ENCODE measurements at places on chromosomes 16 and 17.

DNA sequence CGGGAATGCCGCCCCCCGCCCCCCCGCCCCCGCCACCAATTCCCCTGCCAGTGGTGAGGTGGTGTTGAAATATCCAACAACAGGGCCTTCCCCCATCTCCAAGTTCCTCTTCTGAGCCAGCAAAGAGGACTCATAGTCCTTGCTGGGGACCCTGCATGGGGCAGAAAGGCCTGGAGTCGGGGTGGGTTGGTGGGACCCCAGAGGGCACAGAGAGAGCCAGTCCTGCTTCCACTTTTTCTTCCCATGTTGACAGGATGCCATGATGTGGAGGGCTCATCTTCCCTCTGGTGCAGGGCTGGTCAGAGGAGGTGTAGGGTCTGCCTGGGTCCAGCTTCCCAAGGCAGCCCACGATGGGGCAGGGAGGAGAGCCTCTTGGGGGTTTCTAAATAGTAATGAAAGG lies 49.0 kb upstream of the PIK3R6 start:
- DNase-seq = no peak

DNA sequence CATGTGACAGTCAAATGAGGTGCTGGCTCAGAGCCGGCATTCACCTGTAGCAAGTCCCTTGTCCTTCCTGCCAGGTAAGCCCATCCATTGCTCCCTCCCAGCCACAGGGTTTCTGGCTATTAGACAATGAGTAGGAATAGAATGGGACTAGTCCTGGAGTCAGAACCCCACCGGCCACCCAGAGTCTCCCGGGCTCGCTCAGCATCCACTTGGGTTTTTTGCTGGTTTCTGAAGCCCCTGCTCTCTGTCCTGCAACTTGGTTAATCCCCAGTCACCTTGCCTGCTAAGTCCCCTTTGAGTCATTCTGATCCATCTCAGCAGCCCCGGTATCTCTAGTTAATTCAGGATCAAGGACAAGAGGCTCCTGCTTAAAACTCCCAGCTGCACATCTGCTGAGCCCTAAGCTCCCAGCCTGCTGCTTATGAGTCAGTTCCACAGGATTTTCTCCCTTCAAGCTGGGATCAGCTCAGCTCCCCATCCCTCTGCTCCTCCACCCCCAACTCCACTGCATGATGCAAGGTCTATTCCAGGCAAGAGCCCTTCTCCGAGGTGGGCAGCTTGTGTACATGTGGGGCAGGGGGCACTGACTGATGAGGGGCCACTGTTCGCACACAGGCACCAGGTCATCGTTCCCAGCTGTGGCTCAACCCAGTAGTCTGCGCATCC lies 19.9 kb upstream of the MRPS23 start:
- DNase-seq = no peak

DNA sequence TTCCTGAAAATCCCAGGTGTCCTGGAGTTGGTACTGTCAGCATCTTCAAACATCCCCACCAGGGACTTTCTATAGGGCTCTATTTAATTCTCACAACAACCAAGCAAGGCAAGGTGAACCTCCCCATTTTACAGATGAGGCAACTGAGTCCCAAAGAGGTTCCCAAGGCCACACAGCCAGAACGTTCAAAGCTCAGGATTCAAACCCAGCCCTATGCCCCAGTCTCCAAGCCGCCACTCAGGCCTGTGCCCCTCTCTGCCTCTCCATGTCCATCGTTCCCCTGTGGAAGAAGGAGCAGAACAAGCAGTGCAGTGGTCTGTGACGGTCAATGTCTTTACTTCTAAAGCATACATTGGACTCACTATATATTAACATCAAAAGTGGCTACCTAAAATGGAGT lies 6.1 kb downstream of the ZNF319 start:
- no peak for DNase-seq

- no peak for DNase-seq
These were observed 27.0 kb upstream of the AKTIP start for GRCh38 chr16:53530046-53530445.

DNA sequence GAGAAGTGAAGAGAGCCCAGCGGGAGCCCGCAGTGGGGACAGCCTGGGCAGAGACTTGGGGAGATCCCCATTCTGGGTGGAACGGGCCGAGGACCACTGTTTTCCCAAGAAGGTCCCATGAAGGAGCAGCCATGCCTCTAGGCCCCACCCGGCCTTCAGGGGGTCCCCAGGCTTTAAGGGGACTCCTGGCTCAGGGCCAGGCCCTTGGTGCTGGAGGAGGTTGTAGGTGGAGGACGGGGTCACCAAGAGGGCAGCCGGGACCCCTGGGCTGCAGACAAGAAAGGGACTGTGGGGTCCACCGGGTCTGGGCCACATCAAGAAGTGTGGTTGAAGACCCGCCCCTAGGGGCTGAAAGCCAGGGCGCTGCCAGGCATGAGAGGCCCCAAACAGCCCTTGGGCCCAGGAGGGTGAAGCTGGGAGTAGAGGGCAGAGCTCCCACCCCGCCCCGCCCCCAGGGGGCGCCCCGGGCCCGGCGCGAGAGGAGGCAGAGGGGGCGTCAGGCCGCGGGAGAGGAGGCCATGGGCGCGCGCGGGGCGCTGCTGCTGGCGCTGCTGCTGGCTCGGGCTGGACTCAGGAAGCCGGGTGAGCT lies at the start of gene PRSS21:
Gene PRSS21 (plus strand): TSS at position 487 of the 589 bp plus-strand sequence. CDS start 32 bp downstream, at position 519.
- peak; percentile 8 for DNase-seq
